ENCODE measurements at places on chromosomes 6 and 20.

GRCh38 chr6:16840291-16840690 lies 79.0 kb upstream of the ATXN1 start:
- DNase-seq, result no peak

GRCh38 chr6:79602859-79603258 lies 28.3 kb upstream of the SH3BGRL2 start:
- DNase-seq, result no peak

- DNase-seq, result no peak
Measured at GRCh38 chr20:35821807-35822242, 50.0 kb downstream of the PHF20 start.

- DNase-seq, result no peak
Measured at GRCh38 chr6:35047265-35048011, 93.7 kb downstream of the TCP11 start.

DNA sequence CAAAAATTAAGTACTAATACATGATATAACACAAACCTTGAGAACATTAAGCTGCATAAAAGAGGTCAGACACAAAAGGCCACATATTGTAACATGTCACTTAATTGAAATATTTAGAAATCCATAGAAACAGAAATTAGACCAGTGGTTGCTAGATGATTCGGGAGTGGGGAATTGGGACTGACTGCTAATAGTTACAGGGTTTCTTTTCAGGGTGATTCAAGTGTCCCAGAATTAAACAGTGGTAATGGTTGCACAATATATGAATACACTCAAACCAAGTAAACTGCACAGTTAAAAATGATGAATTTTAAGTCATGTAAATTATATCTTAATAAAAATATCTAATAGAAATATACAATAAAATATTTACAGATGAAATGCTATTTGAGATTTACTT lies 174.5 kb downstream of the WDR27 start:
- DNase-seq, result no peak

DNA sequence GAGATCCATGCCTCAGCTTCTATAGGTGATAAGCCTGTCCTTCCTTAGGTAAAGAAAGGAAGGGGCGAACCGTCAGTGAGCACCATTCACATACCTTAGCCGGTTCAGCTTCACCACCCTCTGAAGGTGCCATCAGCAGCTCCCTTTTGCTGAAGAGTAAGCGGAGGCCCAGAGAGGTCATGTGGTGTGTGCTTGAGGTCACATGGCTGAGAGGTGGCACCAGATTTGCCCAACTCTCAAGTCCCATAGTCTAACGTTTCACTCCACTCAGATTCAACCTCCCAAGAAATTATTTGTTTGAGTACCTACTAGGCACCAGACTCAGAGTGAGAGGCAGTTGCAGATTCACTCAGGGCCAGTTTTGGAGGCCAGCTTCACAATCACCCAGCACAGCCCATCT lies 18.5 kb upstream of the RSPO4 start:
- no peak for DNase-seq

DNA sequence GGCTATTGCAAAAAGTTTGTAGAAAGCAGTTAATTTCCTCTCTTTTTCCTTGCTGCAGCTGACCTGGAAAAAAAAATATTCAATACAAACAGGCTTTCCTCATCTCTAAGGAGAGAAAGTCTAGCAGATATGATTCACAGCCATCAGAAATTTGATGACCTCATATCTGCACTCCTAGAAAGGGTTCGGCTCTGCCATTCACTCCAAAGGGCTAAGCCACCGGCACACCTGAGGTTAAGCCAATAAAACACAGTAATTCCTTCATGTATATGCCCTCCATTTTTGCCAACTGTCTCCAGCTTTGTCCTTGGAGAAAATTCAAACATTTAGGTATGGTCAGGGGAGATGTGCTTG lies 18.7 kb upstream of the LY86 start:
- no peak for DNase-seq

- no peak for DNase-seq
Measured at GRCh38 chr6:134079406-134079921, 27.0 kb upstream of the SLC2A12 start.

- DNase-seq, result no peak
Measured at GRCh38 chr20:37935435-37935834, 32.5 kb downstream of the VSTM2L start.

DNA sequence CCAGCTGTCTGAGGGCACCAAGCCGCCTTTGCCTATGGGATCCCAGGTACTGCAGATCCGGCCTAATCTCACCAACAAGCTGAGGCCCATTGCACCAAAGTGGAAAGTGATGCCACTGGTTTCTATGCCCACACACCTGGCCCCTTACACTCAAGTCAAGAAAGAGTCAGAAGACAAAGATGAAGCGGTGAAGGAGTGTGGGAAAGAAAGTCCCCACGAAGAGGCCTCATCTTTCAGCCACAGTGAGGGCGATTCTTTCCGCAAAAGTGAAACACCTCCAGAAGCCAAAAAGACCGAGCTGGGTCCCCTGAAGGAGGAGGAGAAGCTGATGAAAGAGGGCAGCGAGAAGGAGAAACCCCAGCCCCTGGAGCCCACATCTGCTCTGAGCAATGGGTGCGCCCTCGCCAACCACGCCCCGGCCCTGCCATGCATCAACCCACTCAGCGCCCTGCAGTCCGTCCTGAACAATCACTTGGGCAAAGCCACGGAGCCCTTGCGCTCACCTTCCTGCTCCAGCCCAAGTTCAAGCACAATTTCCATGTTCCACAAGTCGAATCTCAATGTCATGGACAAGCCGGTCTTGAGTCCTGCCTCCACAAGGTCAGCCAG lies 283.0 kb downstream of the TSHZ2 start:
- no peak for DNase-seq

- no peak for DNase-seq
Measured at GRCh38 chr6:166369782-166370181, 13.0 kb downstream of the MPC1 start.

DNA sequence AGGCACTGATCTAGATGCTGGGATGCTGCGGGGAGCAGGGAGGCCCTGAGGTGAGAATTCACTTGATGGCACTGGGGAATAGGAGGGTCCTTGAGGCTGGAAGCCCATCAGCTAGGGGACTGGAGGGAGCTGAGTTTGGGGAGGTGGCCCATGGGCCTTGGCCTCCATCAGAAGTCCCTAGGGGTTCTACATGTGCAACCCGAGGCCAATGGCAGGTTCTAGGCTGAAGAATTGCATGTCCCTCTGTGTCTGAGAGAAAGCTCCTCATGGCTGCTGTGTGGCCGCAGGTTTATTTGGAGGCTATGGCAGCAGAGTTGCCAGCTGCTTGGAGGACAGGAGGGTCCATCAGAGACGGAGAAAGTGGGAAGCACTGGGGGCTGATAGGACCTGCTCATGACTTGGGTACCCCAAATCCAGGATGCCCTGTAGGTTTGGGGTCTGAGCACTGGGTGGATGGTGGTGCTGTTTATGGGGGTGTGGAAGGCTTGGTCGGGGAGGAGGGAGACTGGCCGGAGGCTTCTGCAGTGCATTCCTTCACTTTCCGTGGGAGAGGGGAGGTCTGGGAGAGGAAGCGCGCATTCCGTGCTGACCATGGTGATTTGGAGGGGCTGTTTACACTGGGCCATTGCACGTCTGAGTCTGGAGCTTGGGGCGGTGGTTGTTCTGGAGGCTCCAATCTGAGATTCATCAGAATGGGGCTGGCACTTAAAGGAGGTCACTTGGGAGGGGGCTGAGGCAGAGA lies 24.8 kb upstream of the PHACTR3 start:
- no peak for DNase-seq

DNA sequence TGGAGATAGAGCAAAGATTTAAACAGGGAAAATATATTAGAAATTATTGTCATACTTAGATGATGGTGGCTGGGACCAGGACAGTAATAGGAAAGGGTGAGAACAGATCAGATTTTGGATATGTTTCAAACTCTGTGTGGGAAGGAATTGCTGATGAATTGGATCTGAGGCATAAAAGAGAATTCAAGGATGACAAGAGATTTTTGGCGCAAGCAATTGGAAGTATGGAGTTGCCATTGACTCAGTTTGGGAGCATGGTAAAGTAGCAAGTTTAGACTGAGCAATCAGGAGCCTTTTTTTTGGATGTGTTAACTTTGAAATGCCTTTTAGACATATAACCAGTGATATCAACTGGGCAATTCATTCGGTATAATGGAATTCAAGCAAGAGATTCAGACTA lies 14.4 kb downstream of the TAB2 start:
- no peak for DNase-seq

- no peak for DNase-seq
Measured at GRCh38 chr6:17167327-17167979, 65.6 kb downstream of the STMND1 start.

- DNase-seq, result no peak
Measured at GRCh38 chr20:32751702-32752457, 8.6 kb upstream of the COMMD7 start.

DNA sequence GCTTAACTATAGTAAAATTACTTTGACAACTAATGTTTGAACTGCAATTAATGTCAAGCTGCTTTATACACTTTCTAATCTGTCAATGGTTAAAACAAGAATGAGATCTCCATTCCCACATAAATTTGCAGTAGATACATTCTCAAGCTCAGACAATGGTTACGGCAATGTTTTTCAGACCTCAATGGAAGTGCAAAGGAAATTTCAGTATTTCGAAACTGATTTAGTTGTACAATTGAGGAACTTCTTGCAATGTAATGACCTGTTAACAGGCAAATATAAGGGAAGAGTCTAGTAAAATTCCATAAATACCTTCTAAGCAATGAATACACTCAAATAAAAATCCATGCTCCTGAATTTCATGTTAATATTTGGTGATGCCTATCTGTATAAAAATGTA lies 94.7 kb downstream of the ADTRP start:
- no peak for DNase-seq

GRCh38 chr6:24974182-24975171 lies 38.7 kb upstream of the RIPOR2 start:
- no peak for DNase-seq

- no peak for DNase-seq
Measured at GRCh38 chr6:17193106-17193775, 87.9 kb upstream of the RBM24 start.

Data from activated T-cell treated with anti-CD3 and anti-CD28 coated beads for 4 hours (primary cell).